ENCODE measurements at places on chromosomes 2 and 18. TPM values are rescaled to one million over a fixed set of nuclear protein-coding genes. Genes with fewer than 3 reads are reported as not detected.

The MEMO1 gene
- total RNA-seq, result 52.4 TPM

The FSHR gene
- not detected for total RNA-seq

The TFPI gene
- not detected for total RNA-seq

The FAM117B gene
- 19.6 TPM for total RNA-seq

The TCF7L1 gene
- total RNA-seq, result not detected

The REEP1 gene
- not detected for total RNA-seq

The BOK gene
- not detected for total RNA-seq

The DSC1 gene
- not detected for total RNA-seq

The HRH4 gene
- total RNA-seq, result not detected

The C2orf80 gene
- not detected for total RNA-seq

The GAL3ST2 gene
- 1.1 TPM for total RNA-seq

The RPIA gene
- 58.5 TPM for total RNA-seq

The NHEJ1 gene
- 14.3 TPM for total RNA-seq

The CYRIA gene
- total RNA-seq, result 11.7 TPM

The KCNG2 gene
- not detected for total RNA-seq

DNA sequence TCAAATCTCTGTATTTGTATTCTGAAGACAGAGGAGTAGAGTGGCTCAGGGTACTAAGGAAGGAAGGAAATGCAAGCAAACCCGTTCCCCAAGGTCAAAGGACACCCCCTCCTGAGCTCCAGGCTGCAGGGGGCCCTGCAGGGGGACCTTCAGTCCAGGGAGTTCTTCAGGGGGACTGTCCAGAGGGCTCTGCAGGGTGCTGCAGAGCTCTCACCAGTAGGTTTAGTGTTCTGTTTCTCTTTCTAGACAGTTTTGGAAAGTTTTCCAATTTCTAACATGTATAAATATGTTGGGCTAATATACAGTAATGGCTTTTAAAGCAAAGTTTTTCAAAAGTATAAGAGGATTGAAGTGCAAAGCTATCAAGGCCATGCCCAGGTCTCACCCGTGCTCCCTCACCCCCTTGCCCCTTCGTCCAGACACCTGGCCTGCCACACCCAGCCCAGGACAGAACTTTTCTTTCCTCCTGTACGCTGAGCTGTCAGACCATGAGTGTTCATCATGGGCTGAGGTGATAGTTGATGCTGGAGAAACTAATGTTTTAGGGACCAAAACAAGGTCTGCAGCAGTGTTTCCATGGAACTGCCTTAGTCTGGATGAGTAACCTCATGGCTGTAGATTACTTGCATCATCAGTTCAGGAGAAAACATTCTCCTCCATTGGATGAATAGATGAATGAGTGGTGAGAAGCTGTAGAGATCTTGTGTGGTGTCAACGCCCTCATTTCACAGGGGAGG lies 134.2 kb downstream of the GLI2 start:
- DNase-seq, result no peak

GRCh38 chr2:209976698-209977385 lies 25.6 kb upstream of the RPE start:
- DNase-seq, result no peak

DNA sequence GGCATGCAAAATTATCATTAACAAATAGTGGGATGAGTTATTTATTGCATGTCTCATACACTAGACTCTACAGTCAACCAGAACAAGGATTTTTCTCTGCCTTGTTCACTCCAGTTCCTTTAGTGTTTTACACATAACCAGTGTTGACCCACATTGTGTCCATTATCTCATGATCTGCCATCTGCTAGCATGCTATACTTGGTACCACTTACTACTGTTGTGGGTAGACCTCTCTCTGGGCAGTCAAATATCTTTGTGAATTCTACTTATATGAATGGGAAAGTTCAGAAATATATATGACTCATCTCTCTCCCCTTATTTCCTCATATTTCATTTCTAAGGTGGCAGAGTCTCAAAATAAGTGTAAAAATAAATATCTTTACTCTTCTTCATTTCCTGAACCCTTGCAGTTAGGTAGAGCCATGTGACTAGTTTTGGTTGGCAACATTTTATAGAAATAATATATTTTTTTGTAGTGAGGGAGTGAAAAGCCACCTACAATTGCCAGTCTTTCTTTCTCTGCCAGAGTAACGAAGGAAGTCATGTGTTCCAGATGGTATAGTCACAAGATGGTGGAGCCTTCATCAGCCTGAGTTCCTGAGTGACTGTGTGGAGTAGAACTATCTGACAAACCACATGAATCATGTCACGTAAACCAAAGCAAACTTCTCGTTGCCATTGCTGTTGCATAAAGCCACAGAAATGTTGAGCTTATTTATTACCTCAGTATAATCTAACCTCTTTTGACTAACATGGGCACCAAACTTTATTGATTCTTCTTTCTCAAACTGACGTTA lies 704.0 kb downstream of the RNF144A start:
- no peak for DNase-seq

DNA sequence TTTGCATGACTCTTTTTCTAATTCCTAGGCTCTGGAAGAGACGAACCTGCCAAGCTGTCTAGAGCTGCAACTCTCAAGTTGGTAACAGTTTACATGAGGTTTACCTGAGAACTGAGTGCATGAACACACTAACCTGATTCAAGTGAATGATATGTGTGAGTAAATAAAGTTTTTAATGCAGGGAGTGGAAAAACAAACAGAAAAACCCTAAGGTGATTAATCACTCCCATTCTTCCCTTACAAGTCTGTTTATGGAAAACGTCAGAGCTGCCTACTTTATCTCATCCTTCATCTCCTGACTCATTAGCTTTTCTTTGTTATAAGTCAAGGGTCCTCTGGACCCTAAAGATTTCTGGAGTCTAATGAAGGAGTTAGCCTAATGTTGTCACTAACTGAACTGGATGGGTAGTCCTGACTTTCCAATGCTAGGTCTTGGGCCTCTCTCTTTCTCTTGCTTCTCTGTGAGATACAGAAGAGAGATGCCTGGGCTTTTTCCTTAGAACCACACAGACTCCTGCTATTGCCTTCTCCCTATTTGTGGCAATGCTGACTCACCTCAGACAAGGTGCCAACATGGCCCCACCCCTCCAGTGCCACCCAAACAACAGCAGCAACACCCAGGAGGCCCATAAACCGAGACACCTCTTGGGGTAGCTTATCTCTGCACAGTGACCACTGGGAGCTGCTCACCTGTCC lies 952.4 kb downstream of the EPHA4 start:
- DNase-seq, result no peak

- no peak for DNase-seq
These were observed 119.9 kb downstream of the DPP4 start for GRCh38 chr2:161954103-161954502.

DNA sequence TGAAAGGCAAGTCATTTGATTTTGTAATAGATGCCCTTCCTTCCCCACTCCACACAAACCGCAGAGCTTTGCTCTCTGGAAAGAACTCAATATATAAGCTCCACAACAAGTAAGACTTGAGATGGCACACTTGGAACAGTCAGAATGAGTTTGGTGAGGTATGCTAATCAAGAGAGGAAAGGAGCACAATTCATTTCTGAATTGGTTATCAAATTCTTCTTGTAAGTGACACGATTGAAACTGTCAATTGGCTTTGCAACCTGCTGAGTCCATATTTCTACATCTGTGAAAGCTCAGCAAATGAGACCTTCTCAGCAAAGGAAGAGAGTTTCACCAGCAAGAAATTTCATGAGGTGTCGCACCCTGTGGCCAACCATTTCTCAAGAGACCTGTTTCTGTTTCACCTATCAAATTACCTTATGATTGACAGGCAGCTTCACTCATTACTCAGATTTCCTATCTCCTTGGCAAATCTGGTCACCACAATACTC lies 19.1 kb downstream of the CTLA4 start:
- no peak for DNase-seq

- no peak for DNase-seq
These were observed 79.4 kb downstream of the EPAS1 start for GRCh38 chr2:46376586-46376985.

DNA sequence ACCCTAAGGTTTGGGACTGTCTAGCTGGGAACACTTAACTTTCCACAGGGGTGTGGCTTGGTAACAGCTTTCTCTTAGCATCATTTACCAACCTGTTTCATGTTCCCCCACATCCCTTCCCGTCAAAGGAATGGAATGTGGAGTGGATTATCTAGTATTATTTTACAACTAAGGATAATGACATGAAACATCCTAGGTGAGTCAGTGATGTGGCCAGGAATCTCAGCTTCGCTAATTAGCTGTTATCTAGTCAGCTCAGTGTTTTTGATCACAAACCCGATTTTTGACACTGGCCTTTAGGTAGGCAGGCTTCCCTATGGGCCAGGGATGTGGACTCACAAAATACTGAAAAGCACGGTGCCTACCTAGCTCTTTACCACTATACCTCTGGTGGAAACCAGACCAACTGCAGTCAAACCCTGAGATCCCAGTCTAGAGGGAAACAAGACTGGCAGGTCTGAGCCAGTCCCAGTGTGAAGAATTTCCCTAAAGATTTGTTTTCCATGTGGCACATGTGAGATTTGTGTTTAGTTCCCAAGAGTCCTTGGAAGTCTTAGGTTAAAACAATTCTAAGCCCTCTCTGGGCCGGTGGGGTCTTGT lies 2.8 kb upstream of the NRP2 start:
- no peak for DNase-seq

GRCh38 chr18:76984193-76985155 lies 148.1 kb downstream of the MBP start:
- no peak for DNase-seq

- DNase-seq, result no peak
These were observed 319 bp downstream of the ZSCAN30 start for GRCh38 chr18:35289727-35290093.

GRCh38 chr2:159455330-159455918 lies 160.9 kb downstream of the BAZ2B start:
- DNase-seq, result no peak

DNA sequence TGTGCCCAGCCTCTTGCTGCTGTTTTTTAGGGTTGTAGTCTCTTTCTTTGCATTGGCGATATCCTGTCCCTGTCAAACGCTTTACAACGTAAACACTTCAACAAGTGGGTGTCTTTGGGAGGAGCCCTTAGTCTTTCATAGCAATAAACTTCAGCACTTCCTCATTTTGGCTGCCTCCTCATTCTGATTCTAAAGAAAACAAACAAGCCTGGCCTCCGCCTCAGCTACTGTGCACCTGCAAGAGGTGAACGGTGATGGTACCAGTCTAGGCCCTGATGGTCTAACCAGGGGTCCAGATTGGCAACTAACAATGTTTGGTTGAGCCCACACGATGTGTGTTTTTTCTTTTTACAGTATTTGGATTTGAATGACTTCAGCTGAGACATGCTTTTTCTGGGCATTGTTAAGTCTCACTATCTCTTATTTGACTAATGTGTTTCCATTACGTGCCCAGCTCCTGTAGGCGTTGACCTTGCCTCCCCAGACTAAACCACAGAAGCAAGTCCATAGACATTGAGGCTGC lies 53.2 kb upstream of the CUL3 start:
- DNase-seq, result peak; percentile 77

- no peak for DNase-seq
These were observed 472.2 kb upstream of the LINC00305 start for GRCh38 chr18:64620971-64621560.

DNA sequence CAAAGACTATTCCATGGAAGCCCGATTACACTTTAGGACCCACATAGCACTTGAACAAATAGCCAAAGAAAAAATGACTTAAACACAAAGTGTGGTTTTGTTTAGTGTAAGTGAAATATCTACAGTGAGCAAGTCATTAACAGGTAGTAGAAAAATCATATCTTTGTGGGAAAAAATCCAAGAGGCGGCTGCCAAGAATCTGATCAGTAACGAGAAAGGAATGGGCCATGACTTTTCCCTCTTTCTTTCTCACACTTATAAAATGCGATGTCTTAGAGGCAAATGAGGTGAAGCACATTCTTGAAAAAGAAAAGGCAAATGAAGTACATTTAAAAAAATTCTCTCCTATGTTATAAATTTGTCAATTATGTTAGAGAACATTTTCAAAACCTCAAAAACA lies 12.9 kb upstream of the GEMIN6 start:
- DNase-seq, result no peak

DNA sequence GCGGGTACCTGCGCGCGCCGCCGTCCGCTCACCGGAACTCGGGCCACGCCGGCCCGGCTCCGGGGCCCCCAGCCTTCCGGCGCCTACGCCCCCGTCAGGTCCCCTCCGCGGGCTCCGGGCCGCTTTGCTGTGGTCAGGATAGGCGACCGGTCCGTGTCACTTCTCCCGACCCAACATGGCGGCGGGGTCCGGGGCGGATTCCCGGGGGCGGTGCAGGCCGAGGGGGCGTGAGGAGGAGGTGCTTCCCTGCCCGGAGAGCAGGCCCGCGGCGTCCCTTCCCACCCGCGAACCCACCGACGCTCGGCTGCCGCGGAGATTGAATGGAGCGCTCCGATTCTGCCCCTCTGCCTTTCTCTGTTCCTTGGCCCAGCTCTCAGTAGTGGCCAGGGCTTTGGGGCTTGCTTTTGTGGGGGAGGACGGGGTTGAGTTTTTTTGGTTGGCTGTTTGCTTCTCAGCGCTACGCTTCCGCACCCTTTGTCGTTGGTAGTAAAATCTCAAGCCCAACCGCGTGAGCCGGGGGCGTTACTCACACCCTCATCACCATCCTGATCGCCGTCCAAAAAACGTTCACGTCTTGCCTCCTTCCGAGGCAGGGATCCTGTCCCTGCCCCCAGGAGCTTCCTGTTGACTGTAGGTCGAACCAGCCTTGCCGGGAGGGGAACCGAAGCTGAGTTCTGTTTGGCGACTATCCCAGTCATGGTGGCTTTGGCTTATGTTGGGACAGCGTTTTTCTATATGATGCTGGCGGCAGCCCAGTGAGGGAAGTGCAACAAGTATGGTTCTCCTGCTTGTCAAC lies 532 bp upstream of the YES1 start:
- DNase-seq, result no peak

- no peak for DNase-seq
These were observed 36.2 kb upstream of the CNGA3 start for GRCh38 chr2:98310010-98310409.

GRCh38 chr2:2890246-2890645 lies 487.4 kb downstream of the EIPR1 start:
- DNase-seq, result no peak

DNA sequence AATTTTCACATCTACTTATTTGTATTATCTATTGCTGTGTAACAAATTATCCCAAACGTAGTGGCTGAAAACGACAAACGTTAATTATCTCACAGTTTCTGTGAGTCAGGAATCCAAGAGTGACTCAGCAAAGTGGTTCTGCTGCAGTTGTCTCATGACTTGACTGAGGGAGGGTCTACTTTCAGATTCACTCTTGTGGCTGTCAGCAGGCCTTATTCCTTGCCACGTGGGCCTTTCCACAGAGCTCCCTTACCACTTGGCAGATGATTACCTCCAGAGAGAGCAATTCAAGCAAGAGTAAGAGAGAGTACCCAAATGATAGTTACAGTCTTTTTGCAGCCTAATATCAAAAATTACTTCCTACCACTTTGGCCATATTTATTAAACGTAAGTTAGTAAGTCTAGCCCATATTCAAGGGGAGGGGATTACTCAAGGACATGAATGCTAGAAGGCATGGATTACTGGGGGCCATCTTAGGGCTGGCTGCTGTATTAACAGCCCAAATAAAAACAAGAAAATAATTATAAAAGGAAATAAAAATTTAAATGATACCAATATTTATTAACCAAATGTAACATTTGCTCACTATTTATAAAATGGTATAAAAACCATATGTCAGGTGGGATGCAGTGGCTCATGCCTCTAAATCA lies 48.7 kb upstream of the NBEAL1 start:
- no peak for DNase-seq

Measured in OCI-LY7 (cell line).